ENCODE measurements at places on chromosomes 1 and 21.

DNA sequence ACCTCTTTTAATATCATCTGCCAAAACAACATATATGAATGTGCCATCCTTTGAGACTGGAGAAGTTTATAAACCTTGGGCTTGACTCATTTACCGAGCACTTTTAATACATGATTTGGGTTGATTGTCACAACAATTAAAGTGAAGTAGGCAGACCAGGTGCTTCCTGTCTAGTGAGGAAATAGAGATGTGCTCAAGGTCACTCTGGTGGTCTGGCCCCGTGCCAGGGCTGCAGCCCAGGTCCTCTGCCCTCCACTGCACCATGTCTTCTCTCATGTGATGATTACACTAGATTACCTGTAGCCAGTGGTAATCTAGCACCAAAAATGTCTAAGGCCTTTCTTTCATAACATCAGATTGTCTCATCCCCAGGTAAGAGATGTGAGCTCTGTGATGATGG, 61.8 kb upstream of the LAMC2 start:
- no peak overlapping the region for H3K4me3 ChIP-seq
- H3K4me1 ChIP-seq, result no peaks in the 10 kb centered on the region
- no peaks in the 10 kb centered on the region for H3K27me3 ChIP-seq
- no peak overlapping the region for H3K27ac ChIP-seq

GRCh38 chr1:234277161-234277868, 95.9 kb upstream of the COA6 start:
- no peaks in the 10 kb centered on the region for H3K27me3 ChIP-seq
- no peak overlapping the region for H3K27ac ChIP-seq
- H3K4me3 ChIP-seq, result no peak overlapping the region
- DNase-seq, result no peak
- no peaks in the 10 kb centered on the region for H3K4me1 ChIP-seq
- no peaks in the 10 kb centered on the region for H3K36me3 ChIP-seq

DNA sequence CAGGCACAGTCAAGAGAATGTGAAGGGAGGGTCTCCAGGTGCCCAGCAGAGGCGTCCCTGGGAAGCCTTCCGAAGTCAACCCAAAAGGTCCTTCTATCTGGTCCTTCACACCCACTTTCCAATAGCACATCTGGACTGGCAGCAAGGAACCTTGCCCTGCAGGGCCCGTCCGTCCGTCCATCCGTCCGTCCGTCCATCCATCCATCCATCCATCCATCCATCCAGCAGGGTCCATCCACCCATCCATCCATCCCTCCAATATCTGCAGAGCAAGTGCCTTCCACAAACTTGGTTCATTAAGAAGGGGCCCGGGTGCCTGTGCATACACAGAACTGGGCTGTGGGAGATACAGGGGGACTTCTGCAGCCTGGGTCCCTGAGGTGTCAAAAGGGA, 31.6 kb downstream of the SLC45A1 start:
- no peak overlapping the region for H3K27ac ChIP-seq
- H3K27me3 ChIP-seq, result no peaks in the 10 kb centered on the region
- H3K36me3 ChIP-seq, result peaks cover 3% of the 10 kb centered on the region
- H3K4me3 ChIP-seq, result no peak overlapping the region
- no peak for DNase-seq

- no peak overlapping the region for H3K4me3 ChIP-seq
- DNase-seq, result no peak
- peaks cover 39% of the 10 kb centered on the region for H3K4me1 ChIP-seq
- H3K27me3 ChIP-seq, result no peaks in the 10 kb centered on the region
These were observed 175.4 kb downstream of the HIVEP3 start for GRCh38 chr1:41743366-41743765.

- H3K27ac ChIP-seq, result no peak overlapping the region
- DNase-seq, result no peak
- no peak overlapping the region for H3K4me3 ChIP-seq
- no peaks in the 10 kb centered on the region for H3K36me3 ChIP-seq
- H3K27me3 ChIP-seq, result no peaks in the 10 kb centered on the region
These were observed 251.2 kb downstream of the RRAGC start for GRCh38 chr1:38608202-38608864.

DNA sequence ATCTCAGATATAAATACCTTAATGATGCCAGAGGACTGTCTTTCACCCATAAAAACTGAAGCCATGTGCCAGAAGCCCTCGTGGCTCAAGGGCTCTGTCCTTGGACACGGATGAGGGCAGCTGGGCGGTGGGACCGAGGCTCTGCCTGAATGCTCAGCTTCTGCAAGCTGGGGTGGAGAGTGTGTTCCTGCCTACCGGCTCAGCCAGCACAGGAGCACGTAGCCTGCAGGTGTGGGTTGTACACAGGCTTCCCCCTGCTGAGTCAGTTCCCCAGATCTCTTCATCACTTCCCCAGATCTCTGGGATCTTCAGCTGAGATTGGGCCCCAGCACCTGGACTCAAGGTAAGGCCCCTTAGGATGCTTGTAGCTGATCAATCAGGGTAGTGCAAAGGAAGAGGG, 15.4 kb downstream of the KCNJ15 start:
- no peaks in the 10 kb centered on the region for H3K27me3 ChIP-seq
- H3K4me1 ChIP-seq, result no peaks in the 10 kb centered on the region
- no peak overlapping the region for H3K27ac ChIP-seq
- H3K36me3 ChIP-seq, result no peaks in the 10 kb centered on the region
- DNase-seq, result no peak

DNA sequence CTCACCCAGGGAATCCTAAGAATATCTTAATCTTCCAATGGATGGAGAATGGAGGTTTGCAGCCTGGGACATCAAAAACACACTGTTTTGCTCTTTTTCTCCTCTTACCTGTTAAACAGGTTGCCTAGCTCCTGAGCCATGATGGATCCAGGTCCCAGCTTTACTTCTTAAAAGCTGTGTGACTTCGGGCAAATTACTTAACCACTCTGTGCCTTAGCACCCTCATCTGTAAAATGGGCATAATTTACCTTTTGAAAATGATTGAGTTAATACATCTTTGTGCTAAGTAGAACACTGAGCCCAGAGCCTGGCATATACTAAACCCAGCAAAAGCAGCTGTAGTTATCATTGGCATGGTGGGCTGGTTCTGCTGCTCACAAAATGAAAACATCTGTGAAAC, 10.2 kb downstream of the COQ8A start:
- H3K4me3 ChIP-seq, result no peak overlapping the region
- DNase-seq, result no peak
- no peaks in the 10 kb centered on the region for H3K4me1 ChIP-seq
- H3K36me3 ChIP-seq, result no peaks in the 10 kb centered on the region
- no peaks in the 10 kb centered on the region for H3K27me3 ChIP-seq

GRCh38 chr1:48697066-48697707, 79.5 kb downstream of the BEND5 start:
- DNase-seq, result peak; percentile 49
- no peaks in the 10 kb centered on the region for H3K27me3 ChIP-seq
- H3K4me1 ChIP-seq, result no peaks in the 10 kb centered on the region
- H3K4me3 ChIP-seq, result no peak overlapping the region
- no peak overlapping the region for H3K27ac ChIP-seq
- H3K36me3 ChIP-seq, result no peaks in the 10 kb centered on the region

DNA sequence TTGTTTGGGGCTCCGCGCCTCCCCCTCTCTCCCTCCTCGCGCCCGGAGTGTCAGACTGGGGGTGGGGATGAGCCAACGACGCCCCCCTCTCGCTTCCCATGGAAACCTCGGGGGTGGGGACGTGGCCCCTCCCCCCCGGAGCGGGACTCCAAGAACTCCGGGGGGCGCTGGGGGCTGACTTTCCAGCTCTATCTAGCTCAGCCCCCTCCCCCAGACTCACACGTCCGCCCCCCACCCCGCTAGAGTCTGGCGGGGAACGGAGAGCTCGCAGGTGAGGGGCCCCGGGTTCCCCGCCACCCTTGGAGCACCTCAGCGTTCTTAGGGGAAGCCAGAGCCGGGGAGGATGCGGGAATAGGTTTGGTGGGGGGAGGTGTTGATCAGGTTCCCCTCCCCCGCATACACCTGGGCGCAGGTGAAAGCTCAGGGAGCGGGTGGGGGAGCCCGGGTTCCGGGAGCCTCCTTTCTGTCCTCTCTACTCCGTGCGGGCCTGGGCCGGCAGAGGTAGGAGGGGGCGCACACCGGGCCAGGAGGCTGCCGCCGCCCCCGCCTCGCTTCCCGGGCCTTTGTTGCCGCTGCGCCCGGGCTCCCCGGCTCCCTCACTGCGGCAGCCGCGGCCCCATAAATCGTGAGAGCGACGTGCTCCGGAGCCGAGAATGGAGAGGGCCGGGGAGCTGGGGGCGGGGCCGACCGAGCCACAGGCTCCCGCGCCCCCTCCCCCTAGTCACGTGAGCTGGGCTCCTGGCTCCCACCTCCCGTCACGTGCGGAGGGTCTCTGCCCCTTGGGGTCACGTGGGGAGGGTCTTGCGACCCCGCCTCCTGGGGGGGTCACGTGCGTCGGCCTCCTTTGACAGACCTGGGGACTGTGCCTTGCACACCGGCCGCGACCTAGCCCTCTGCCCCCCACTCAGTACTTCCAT, 1.9 kb downstream of the EFNA3 start:
- peaks cover 52% of the 10 kb centered on the region for H3K27me3 ChIP-seq
- H3K4me3 ChIP-seq, result no peak overlapping the region
- peaks cover 57% of the 10 kb centered on the region for H3K4me1 ChIP-seq
- H3K27ac ChIP-seq, result no peak overlapping the region
- DNase-seq, result peak; percentile 64

DNA sequence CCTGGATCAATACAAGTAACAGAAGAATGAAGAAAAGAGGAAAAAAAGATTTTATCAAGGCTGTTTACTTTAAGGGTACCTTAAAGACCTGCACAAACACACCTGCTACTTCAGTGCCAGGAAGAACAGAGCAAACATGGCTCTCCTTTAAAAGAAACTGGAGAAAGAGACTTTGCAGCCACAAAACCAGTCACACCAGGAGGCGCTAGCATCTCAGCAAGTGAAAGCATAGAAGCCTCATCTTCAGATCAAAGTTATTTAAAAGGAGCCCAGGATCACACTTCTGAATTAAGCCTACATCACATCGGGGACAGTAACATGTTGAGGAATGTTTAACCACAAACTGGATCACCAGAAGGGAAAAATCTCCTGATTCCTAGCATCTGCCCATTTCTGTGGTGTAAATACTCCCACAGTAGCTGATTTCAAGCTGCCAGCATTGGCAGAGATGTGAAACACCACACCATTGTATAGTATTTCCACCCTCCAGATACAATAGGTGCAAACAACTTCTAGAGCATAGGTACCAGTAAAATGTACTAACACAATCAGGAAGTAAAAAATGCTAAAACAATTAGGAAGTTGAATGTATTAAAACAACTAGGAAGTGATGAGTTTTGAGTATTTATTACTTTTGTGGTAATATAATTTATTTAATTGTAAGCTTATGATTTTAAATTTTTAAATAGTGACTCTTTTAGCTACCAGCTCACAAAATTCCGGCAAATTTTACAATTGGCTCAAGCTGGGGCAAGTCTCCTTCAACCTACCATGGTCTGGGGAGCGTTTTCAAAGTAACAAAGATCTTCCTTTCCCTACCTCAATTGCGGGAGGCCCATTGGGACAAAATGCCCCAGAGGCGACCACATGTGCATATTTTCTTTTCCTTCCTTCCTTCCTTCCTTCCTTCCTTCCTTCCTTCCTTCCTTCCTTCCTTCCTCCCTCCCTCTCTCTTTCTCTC, 105.3 kb upstream of the CLDN14 start:
- H3K27me3 ChIP-seq, result no peaks in the 10 kb centered on the region
- peak; percentile 66 for DNase-seq
- H3K4me1 ChIP-seq, result no peaks in the 10 kb centered on the region
- H3K36me3 ChIP-seq, result no peaks in the 10 kb centered on the region
- no peak overlapping the region for H3K4me3 ChIP-seq

DNA sequence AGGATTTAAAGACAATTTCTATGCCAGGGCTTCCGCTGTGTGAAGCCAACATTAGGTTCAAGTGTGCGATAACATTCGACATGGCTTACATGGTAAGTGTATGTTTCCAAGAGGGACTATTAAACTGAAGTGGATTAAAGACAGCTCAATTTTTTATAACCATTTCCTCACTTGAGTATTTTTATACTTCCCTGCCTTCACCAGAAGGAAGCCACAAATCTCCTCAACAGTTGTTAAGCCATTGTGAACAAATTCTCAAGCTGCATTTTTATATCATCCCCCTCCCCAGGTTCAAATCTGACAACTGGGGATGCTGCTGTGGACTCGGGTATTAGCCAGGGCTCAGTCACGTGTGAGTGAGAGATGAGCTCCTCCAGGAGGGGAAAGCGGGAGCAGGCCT, 116.3 kb downstream of the RHOU start:
- peaks cover 3% of the 10 kb centered on the region for H3K4me1 ChIP-seq
- H3K27ac ChIP-seq, result no peak overlapping the region
- H3K36me3 ChIP-seq, result no peaks in the 10 kb centered on the region
- no peak overlapping the region for H3K4me3 ChIP-seq
- H3K27me3 ChIP-seq, result no peaks in the 10 kb centered on the region

- H3K4me1 ChIP-seq, result no peaks in the 10 kb centered on the region
- H3K27me3 ChIP-seq, result no peaks in the 10 kb centered on the region
- DNase-seq, result no peak
- no peak overlapping the region for H3K4me3 ChIP-seq
- H3K36me3 ChIP-seq, result no peaks in the 10 kb centered on the region
These were observed 41.3 kb upstream of the TNFSF4 start for GRCh38 chr1:173248247-173248940.

GRCh38 chr1:32639489-32640075, 10.8 kb downstream of the ZBTB8OS start:
- H3K4me1 ChIP-seq, result no peaks in the 10 kb centered on the region
- no peak overlapping the region for H3K4me3 ChIP-seq
- H3K36me3 ChIP-seq, result peaks cover 2% of the 10 kb centered on the region
- no peaks in the 10 kb centered on the region for H3K27me3 ChIP-seq
- H3K27ac ChIP-seq, result no peak overlapping the region
- no peak for DNase-seq

DNA sequence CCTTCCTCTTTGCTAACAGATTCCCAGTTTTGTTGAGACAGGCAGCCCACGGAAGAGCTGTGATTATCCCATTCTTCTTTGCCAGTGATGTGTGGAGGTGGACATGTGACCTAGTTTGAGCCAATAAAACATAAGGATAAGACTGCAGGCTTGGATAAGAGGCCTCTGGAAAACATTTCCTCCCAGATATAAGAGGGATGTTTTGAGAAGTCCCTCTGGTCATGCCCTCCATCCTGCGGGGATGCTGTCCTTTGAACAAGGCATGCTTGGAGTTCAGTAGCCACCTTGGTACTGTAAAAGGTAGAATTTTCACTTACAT, 155.7 kb downstream of the TM2D1 start:
- no peaks in the 10 kb centered on the region for H3K27me3 ChIP-seq
- H3K36me3 ChIP-seq, result no peaks in the 10 kb centered on the region

DNA sequence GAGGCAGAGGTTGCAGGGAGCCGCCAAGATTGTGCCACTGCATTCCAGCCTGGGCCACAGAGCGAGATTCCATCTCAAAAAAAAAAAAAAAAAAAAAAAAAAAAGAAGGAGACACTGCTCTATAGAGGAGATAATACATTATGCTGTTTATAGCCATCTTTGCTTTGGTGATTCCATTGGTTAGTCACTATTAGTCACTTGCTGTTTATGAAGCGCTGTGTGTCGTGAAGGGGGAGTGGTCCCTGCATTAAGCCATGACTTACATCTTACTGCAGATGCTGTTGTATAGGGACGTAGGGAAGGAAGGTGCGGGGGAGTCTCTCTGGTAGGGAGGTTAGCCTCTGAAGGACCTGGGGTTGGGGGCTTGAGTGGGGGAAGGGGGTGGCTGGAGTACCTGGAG, 48.3 kb downstream of the HUNK start:
- no peaks in the 10 kb centered on the region for H3K27me3 ChIP-seq
- H3K27ac ChIP-seq, result no peak overlapping the region
- H3K4me1 ChIP-seq, result no peaks in the 10 kb centered on the region
- H3K4me3 ChIP-seq, result no peak overlapping the region

- H3K36me3 ChIP-seq, result no peaks in the 10 kb centered on the region
- H3K4me3 ChIP-seq, result no peak overlapping the region
- peak overlapping the region; percentile 42 for H3K27ac ChIP-seq
These were observed 30.9 kb downstream of the SELL start for GRCh38 chr1:169680377-169681019.
